ENCODE measurements at places on chromosomes 6 and 20.
A peak's percentile ranks its signal among the peaks of the same experiment; 100 is the strongest.

GRCh38 chr6:1389369-1390132, at the start of gene FOXF2:
Gene FOXF2 (plus strand): TSS chr6:1389576. CDS start chr6:1389948, 372 bp downstream.
- no peak for DNase-seq

GRCh38 chr20:19713822-19714578, 44.1 kb upstream of the RIN2 start:
- DNase-seq: no peak

GRCh38 chr6:70763754-70764510, 96.2 kb downstream of the SMAP1 start:
- peak; percentile 82 for DNase-seq

GRCh38 chr6:93366506-93366905, 52.9 kb downstream of the EPHA7 start:
- no peak for DNase-seq

- DNase-seq: no peak
Measured at GRCh38 chr6:1634081-1634480, 24.4 kb downstream of the FOXC1 start.

All from NCI-H2171 treated with DMSO at 0.1 percent for 48 hours (cell line).